Foreskin keratinocyte (primary cell): ENCODE measurements at places on chromosomes 2 and 18.

GRCh38 chr2:84970868-84971509 lies at the start of gene KCMF1:
TSS of gene KCMF1 (plus strand) at chr2:84971161. CDS start at chr2:84971452, 291 bp downstream.
- DNase-seq, result no peak

DNA sequence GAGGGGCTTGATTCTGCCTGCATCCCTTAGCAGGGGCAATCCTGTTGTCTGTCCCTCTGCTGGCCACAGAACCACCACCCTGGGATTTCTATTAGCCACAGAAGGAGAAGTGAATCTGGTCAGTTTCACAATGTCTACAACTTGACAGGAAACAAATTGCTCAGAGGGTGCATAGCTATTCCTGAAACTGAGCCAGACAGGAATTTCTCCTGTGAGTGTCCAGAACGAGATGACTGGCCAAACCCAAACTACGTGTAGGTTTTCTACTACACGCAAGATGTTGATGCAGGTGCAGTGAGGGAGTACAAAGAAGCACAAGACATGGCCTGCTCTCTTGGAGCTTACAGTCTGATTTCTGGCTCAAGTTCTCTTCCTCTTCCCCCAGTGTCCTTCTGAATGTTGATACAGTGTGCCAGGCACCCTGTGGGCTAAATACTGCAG lies 201.9 kb downstream of the CLIP4 start:
- DNase-seq, result no peak

GRCh38 chr2:145930318-145930717 lies 1410.4 kb upstream of the ZEB2 start:
- no peak for DNase-seq

GRCh38 chr2:71256421-71256820 lies 29.5 kb upstream of the PAIP2B start:
- no peak for DNase-seq

GRCh38 chr2:236689981-236690380 lies 120.4 kb downstream of the ACKR3 start:
- DNase-seq, result peak; percentile 89

GRCh38 chr2:95185973-95186372 lies 20.4 kb downstream of the ZNF2 start:
- DNase-seq, result no peak

GRCh38 chr18:36610661-36611060 lies 218.1 kb downstream of the TPGS2 start:
- DNase-seq, result no peak

DNA sequence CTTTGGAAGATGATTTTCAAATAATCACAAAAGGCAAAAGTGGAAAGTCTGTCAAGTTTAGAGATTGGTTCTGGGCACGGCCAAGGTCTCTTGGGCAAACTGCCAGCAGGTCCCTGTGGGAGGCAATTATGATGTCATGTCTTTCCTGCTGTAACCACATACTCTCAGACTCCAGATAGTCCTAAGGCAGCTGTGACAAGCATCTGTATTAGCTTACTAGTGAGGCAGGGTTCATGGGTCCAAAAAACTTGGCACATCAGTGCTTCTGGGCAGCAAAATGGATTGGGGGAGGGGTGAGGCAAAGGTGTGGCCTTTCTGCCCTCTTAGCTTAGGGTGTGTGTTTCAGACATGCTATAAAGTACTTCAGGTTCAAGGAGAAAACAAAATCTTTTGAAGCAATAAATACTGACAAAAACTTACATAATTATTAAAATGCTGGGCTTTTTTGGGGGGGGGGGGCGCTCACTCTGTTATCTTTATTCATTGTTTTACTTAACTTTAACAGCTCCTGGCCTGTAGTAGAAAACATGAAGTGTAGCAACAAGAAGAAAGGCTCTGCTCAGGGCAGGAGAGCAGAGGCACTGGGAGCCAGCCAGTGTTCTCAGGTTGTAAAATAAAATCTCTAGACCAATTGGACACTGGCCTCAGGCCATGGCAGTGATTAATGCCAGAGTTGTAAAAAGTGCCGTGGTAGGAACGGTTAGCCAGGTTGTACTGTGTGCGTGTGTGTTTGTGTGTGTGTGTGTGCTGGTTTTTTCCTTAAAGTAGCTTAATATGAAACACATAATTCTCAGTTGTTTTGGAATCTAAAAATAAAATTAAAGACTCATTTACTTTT lies 14.3 kb upstream of the TANC1 start:
- peak; percentile 21 for DNase-seq

- DNase-seq, result peak; percentile 40
These were observed 50.8 kb upstream of the UGP2 start for GRCh38 chr2:63790906-63791305.

DNA sequence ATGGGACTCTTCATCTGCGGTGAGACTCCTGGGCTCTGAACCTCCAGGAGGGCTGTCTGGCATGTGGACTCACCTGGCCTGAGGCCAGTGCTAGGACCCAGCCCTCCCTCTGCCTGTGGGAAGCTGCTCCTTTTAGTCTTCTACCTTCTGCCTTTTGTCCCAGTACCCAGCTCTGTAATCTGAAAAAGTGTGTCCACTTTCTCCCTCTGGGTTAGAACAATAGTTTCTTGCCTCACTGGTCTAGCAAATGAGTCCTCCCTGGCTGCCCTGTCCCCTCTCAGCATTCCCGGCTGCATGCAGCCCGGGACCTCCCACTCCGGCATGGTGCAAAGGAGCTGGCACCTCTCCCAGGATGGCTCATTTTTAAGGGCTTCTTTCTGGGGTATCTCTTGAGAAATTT lies 25.9 kb downstream of the GKN2 start:
- no peak for DNase-seq

GRCh38 chr2:70850925-70851324 lies 15.3 kb upstream of the CD207 start:
- DNase-seq, result no peak

DNA sequence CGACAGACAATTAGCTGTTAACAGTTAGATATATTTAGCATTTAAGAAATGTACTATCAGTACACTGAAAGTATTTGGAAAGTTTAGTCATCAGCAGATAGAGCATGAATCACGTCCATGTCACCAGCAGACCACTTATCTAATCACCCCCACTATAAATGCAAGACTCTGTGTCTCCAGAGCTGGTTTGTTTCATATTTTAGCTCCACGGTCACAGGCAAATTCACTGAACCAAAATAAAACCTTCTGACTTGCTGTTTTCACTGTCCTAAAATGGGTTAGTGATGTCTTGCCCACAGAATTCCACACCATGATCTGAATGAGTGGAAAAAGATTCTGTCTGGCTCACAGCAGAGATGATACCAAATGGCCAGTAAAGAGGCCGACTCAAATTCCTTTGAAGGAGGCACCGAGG lies 64.9 kb downstream of the CDH2 start:
- no peak for DNase-seq

- no peak for DNase-seq
These were observed 2.6 kb downstream of the STRN start for GRCh38 chr2:36963734-36964133.

GRCh38 chr2:104597942-104598341 lies 256.0 kb upstream of the POU3F3 start:
- no peak for DNase-seq

GRCh38 chr18:31070206-31070605 lies 27.7 kb upstream of the DSC3 start:
- no peak for DNase-seq

GRCh38 chr2:8722986-8723385 lies 41.1 kb downstream of the ID2 start:
- DNase-seq, result no peak

DNA sequence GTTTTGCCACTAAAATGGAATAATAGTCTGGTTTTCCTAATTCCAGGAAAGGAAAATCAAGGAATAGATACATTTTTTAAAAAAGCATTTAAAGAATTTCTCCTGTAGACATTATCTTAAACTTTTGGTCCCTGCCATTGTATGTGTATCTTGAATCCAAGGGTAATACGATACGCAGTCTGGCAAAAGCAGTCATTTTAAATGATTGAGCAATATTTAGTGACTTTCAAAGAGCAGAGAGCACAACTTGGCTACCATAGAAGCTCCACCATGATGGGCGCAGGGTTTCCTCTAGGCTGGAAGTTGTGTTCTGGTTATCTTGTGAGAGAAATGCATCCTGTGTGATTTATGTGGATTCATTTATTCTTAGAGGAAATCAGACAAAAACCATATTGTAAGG lies 92.9 kb downstream of the NEDD4L start:
- no peak for DNase-seq

DNA sequence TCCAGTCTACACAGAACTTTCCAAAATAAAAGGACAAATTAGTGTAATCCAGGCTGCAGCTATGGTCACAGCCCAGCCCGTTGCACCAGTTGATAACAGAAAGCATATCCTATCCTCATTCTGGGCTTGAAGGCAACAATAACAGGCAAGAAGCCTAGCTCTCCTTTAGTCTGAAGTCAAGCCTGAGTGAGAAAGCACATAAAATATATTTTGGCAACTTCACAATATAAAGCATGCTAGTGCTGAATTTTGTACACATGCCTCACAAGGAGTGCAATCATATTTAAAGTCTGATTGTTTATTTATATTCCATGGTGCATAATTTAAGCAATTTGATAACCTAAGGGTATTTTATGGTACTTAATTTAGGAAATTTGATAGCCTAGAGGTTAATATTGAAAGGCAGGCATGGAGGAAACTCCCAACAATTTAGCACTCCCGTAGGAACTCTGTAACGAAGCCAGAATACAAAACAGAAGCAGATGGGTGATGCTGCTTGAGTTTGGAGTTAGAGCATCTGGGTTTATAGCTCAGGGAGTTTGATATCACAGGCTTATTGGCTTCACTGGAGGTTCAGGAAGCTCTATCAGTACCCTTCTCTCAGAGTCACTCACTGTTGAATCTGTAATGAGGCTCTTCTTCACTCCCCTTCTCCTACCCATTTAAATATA lies 1199.1 kb upstream of the GYPC start:
- DNase-seq, result no peak

DNA sequence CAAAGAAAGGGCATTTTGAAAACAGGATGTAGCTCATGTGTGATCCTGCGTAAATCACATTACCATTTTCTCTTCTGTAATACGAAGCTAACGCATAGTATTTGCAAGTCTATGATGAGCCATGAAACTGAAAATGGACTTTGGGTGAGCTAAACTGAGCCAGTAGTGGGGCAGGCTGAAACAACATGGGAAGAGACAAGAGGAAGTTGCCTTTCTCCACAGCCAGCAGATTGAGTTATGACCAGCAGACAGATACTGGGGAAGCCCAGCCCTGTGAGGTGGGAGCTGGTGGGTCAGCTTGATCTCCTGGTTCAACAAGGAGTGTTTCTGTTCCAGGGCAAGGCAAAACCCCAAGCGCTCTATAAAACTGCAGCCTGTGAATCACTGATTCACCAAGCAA lies 11.8 kb downstream of the CYRIA start:
- no peak for DNase-seq

DNA sequence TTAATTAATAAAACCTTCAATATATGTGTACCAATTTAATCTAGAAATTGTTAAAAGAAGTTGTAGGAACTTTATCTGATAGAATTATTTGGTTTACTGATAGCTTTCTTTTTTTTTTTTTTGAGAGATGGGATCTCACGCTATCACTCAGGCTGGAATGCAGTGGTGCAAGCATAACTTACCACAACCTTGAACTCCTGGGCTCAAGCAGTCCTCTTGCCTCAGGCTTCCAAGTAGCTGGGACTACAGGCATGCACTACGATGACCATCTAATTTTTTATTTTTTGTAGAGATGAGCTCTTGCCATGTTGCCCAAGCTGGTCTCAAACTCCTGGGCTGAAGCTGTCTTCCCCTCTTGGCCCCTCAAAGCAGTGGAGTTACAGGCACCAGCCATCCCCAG lies 66.8 kb downstream of the CCDC138 start:
- DNase-seq, result no peak

GRCh38 chr2:33425586-33426031 lies 50.8 kb upstream of the RASGRP3 start:
- peak; percentile 49 for DNase-seq

- no peak for DNase-seq
These were observed 85.3 kb downstream of the FEZ2 start for GRCh38 chr2:36512705-36513104.

GRCh38 chr18:62279561-62279960 lies 45.5 kb upstream of the TNFRSF11A start:
- DNase-seq, result no peak

GRCh38 chr2:240990726-240991377 lies 7.6 kb upstream of the SNED1 start:
- no peak for DNase-seq

DNA sequence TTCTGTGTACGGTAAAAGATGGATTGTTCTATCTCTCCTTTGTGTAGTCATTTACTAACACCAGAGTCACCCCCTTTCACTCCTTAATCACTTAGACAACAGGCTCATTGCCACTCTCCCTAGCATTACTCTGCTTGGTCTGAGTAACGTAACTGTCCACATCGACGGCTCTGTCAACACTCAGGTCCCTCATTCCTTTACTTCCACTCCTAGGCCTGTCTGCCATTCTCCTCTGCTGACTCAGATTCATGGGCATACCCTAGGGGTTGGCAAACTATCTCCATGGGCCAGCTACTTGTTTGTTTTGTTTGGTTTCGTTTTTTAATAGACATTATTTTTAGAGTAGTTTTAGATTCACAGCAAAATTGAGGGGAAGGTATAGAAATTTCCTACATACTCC lies 243.9 kb downstream of the NR4A2 start:
- DNase-seq, result no peak

GRCh38 chr2:240124651-240125030 lies 11.5 kb downstream of the COPS9 start:
- no peak for DNase-seq

GRCh38 chr18:54606835-54607212 lies 15.8 kb downstream of the DYNAP start:
- DNase-seq, result no peak

DNA sequence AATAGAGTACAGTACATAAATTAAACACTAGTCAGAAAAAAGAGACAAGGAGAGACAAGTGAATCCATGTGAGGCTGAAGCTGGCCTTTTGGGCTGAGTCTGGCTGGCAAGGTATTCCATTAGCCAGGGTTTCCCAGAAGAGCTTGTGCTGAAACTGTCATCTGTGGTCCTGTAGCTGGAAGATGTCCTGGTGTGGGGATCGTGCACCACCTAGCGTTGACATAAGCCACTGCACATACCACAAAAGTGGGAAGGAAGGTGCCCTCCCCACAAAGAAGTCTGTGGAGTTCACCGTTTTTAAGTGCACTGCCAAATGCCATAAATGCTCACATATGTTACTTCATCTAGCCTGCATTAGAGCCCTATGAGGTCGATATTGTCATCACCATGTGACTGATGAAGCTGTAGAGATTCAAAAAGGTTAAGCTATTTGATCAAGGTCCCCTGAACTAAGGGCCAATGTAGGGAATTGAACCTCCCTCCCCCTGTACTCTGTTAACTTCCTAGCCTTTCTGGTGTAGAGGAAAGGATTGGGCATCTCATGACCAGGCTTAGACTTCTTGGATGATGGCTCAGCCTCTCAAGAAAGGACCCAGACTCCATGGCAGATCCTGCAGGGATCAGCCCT lies 31.9 kb upstream of the GALNT14 start:
- peak; percentile 54 for DNase-seq

- DNase-seq, result no peak
These were observed 8.7 kb downstream of the PTH2R start for GRCh38 chr2:208415255-208415654.

- DNase-seq, result no peak
These were observed 411.2 kb upstream of the ETAA1 start for GRCh38 chr2:66985906-66986305.

GRCh38 chr2:25123682-25124081 lies 44.7 kb downstream of the POMC start:
- no peak for DNase-seq

GRCh38 chr18:45997700-45998151 lies 30.6 kb upstream of the EPG5 start:
- no peak for DNase-seq

GRCh38 chr18:33372442-33372841 lies 68.1 kb downstream of the CCDC178 start:
- DNase-seq, result no peak

GRCh38 chr18:73848656-73849055 lies 299.0 kb downstream of the FBXO15 start:
- DNase-seq, result peak; percentile 16

- no peak for DNase-seq
These were observed 30.3 kb downstream of the NCL start for GRCh38 chr2:231433990-231434389.
